Brain (organoid and tissue), 16 donors: ENCODE measurements at places on chromosomes 2 and 18. TPM values are rescaled to one million over a fixed set of nuclear protein-coding genes. Genes with fewer than 3 reads are reported as not detected.

- DNase-seq = no peak
These were observed 333.9 kb downstream of the CYRIA start for GRCh38 chr2:16331772-16332171.

GRCh38 chr2:66427300-66427699, 7.6 kb upstream of the MEIS1 start:
- DNase-seq = peak; percentile 51

- peak; percentile 18 for DNase-seq
These were observed 297.4 kb upstream of the GCFC2 start for GRCh38 chr2:76008001-76008702.

- no peak for DNase-seq
These were observed 244.9 kb upstream of the ZSWIM2 start for GRCh38 chr2:187093771-187094412.

GRCh38 chr2:41283079-41283775, 764.6 kb upstream of the PKDCC start:
- no peak for DNase-seq

GRCh38 chr18:7133181-7133580, 15.6 kb upstream of the LAMA1 start:
- no peak for DNase-seq

DNA sequence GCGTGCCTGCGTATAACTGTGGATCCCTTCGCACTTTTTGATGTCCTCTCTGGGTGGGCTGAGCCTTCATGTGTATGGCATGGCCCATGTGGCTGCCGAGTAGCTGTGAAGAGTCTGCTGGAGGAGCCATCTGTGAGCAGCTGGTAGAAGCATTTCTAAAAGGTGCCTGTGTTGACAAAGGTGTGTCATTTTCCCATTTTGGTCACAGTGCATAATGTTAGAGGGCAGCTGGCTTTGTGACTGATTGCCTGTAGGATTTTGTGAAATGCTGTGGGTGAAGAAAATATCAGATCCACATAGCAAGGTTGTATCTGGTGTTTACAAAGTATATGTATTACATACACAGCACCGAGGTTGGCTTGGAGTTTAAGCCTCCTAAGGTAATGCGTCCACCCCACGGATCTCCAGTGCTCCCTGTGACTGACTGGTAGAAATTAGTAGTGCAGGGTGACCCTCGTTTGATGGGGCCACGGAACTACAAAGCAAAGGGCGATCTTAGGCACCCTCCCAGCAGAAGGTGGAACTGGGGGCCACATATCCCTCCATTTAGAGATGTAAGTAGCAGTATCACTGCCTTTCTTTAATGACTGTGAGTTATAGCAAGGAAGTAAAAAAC, 16.5 kb downstream of the GATA6 start:
- no peak for DNase-seq

GRCh38 chr2:212076456-212076855, 462.1 kb downstream of the ERBB4 start:
- no peak for DNase-seq

- peak; percentile 3 for DNase-seq
These were observed 1602.7 kb upstream of the SLC39A10 start for GRCh38 chr2:194054313-194054712.

DNA sequence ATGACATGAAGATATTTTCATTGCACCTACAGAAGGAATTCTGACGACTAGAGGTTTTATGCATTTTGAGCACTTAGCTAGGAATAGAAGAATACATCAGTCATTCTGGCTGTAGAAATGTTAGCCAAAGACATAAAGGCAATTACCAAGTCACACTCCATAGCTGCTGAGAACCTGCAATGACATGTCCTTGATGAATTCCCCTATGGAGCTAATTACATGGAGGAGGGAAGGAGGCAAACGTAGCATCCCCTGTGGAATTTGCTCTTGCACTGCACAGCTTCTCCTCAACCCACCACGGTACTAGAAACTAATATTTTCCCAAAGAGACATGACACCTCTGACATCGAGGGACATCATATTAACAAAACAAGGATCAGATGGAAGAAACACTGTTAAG, 174.0 kb upstream of the SESTD1 start:
- no peak for DNase-seq

GRCh38 chr2:45935791-45936622, 284.5 kb downstream of the PRKCE start:
- DNase-seq = peak; percentile 89

DNA sequence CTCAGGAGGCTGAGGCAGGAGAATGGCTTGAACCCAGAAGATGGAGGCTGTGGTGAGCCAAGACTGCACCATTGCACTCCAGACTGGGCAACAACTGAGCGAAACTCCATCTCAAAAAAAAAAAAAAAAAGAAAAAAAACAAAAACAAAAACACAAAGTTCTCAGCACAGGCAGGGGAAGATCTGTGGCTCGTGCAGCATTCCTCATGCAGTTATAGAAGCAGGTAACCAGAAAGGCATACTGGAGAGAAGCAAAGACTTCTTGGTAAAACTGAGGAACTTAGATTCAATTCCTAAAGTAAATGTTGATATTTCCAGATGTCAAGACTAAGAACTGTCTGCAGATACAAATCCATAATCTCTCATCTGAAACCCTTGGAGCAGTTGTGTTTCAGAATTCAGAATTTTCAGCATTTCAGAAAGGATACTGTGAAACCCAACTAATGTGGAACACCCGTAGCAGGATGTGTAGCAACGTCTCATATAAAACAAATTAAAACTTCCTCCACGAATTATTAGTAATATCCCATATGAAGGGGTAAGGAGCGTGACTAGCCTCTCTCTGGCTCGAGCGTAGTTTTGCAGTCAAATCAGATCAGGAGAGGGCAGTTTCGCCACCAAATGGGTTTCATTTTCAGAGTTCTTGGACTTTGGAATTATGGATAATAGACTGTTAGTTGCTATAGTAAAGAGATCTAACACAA, 13.2 kb upstream of the SLC25A52 start:
- DNase-seq = no peak

DNA sequence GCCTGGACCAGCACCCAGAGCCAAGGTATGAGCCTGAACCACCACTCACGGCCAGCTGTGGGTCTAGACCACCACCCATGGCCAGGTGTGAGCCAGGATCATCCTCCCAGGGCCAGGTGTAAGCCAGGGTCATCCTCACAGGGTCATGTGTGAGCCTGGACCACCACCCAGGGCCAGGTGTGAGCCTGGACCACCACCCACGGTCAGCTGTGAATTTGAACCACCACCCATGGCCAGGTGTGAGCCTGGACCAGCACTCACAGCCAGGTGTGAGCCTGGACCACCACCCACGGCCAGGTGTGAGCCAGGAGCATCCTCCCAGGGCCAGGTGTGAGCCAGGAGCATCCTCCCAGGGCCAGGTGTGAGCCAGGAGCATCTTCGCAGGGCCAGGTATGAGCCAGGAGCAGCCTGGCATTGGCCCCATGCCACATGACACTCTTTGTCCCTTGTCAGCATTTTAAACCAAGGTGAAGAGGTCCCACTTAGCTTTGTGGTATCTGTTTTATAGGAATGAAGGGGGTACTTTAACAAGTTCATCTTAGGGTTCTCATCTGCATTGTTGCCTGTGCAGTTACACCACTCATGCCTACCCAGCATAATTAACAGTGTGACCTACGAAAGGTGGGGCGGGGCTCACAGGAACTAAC, 71.2 kb downstream of the AGAP1 start:
- DNase-seq = no peak

The PAX3 gene
- not detected for polyA plus RNA-seq

The EML6 gene
- 0.58 TPM for polyA plus RNA-seq

The FBXO48 gene
- polyA plus RNA-seq = 0.64 TPM

The SLC9A2 gene
- polyA plus RNA-seq = 0.20 TPM

The IL37 gene
- polyA plus RNA-seq = not detected

The OTX1 gene
- 1.0 TPM for polyA plus RNA-seq

The ASPRV1 gene
- 4.1 TPM for polyA plus RNA-seq

The BARD1 gene
- 3.9 TPM for polyA plus RNA-seq
